ENCODE measurements at places on chromosomes 6 and 20. TPM values are rescaled to one million over a fixed set of nuclear protein-coding genes. Genes with fewer than 3 reads are reported as not detected.

Gene TFAP2D
- not detected for total RNA-seq

Gene LRRN4
- total RNA-seq = not detected

Gene TAPBP
- total RNA-seq = 46.9 TPM

Gene SRMS
- not detected for total RNA-seq

Gene MAFB
- total RNA-seq = 3.0 TPM

Gene PAX1
- total RNA-seq = not detected

Gene ATF6B
- total RNA-seq = 11.5 TPM

Gene FHL5
- not detected for total RNA-seq

Gene TMEM244
- total RNA-seq = not detected

Gene PPP1R14C
- total RNA-seq = not detected

Gene LY6G6F
- not detected for total RNA-seq

Gene DNPH1
- total RNA-seq = 50.3 TPM

Gene TSBP1
- not detected for total RNA-seq

Gene TRIM26
- total RNA-seq = 24.2 TPM

Gene TGM2
- total RNA-seq = 343 TPM

Gene PTCRA
- not detected for total RNA-seq

Gene GCLC
- total RNA-seq = 25.8 TPM

Gene SLC26A8
- total RNA-seq = not detected

Gene TFAP2A
- total RNA-seq = not detected

Gene NOTCH4
- 9.1 TPM for total RNA-seq

Gene NEDD9
- total RNA-seq = 177 TPM

Gene HCK
- total RNA-seq = not detected

Gene ZNF831
- 0.20 TPM for total RNA-seq

Gene OPRM1
- total RNA-seq = not detected

Gene RIMS4
- under 0.01 TPM for total RNA-seq

Gene PTGIS
- 0.44 TPM for total RNA-seq

Gene SOX4
- total RNA-seq = 109 TPM

Gene EXOC2
- total RNA-seq = 39.7 TPM

Gene HCRTR2
- total RNA-seq = not detected

Gene TRAPPC3L
- not detected for total RNA-seq

Gene USP49
- total RNA-seq = 1.3 TPM

Gene EYS
- under 0.01 TPM for total RNA-seq

Gene SLC17A3
- not detected for total RNA-seq

Gene OTOR
- not detected for total RNA-seq

Gene CEP85L
- 14.3 TPM for total RNA-seq

Gene HLA-G
- not detected for total RNA-seq

Gene ITCH
- total RNA-seq = 55.2 TPM

Gene PPP1R3D
- 4.8 TPM for total RNA-seq

Gene LY86
- not detected for total RNA-seq

Gene CTCFL
- total RNA-seq = not detected

Gene SLC17A5
- 21.4 TPM for total RNA-seq

Gene SLC24A3
- under 0.01 TPM for total RNA-seq

Gene PHACTR3
- total RNA-seq = 1.6 TPM

Gene BMP6
- 90.2 TPM for total RNA-seq

Gene FAM83C
- not detected for total RNA-seq

Gene CNBD2
- total RNA-seq = 3.3 TPM

Gene SLC22A7
- not detected for total RNA-seq

Data from lung microvascular endothelial cell (primary cell).